ENCODE measurements at places on chromosomes 3 and 15.

DNA sequence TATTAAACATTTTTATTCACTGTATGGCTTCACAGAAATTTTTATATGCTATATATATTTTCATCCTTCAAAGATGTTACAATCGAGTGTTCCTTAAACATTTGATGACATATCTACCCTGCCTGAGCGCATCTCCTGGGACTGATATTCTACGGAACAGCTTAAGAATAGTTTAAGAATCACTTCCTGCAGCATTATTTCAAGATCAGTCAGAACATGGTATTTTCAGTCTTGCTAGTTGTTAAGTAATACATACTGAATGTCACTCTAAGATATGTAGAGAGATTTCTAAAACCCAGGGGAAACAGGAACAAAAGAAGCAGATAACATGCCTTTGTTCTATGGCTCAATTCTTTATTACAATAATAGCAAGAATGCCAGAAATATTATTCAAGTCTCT, 8.7 kb downstream of the COL8A1 start:
- DNase-seq = no peak

- no peak for DNase-seq
These were observed 110.9 kb downstream of the EDEM1 start for GRCh38 chr3:5298453-5298852.

DNA sequence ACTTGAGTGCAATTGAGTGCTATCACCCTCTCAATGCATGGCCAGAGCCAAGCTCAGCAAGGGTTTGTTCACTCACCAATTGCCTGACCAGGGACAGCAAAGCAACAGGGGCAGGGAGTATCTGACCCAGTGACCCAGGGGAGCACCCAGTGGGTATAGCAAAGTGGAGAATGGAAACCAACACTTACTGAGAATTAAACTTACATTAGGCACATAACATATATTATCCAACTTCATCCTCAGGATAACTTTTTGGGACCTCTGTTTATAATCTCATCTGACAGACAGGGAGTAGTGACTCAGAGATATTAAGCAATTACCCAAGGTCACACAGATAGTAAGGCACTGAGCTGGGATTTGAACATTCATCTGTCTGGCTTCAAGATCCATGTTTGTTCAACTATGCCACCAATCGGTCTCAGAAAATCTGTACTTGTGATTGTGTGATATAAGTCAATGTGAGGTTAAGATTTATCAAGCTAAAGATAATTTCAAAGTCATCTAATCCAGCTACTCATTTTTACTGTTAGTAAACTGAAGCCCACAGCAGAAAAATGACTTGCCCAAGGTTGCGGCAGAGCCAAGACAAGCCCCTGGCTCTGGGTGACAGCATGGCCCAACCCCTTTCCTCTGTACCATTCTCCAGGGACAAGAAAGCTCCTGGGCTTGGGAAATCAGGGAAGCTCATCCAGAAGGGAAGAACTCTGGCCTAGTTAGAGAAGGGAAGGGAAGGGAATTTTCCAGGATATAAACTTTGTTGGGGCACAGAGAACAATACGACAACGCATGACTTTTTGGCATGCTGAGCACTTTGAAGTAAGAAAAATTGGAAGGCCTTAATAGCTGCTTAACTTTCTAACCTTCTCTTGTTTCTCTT, 138.0 kb upstream of the SMAD3 start:
- DNase-seq = no peak

GRCh38 chr3:23303601-23304217, 100.6 kb downstream of the UBE2E2 start:
- no peak for DNase-seq

DNA sequence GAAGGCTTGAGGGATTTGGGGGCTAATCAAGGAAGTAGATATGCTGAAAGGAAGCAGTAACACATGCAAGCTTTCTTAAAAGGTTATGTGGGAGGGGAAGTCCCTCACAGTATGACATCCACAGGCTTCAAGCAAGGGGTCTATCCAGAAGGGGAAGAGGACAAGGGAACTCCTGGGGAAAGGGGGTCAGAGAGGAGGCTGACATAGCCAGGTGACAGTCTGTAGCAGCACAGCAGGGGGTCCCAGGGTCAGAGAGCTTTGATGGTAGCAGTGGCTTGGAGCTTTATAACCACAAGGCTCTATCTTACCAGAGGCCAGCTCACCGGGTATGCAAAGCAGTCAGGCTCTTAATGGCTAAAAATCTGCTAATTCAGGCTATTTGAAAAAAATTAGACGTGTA, 150.6 kb upstream of the NSMCE3 start:
- DNase-seq = no peak

DNA sequence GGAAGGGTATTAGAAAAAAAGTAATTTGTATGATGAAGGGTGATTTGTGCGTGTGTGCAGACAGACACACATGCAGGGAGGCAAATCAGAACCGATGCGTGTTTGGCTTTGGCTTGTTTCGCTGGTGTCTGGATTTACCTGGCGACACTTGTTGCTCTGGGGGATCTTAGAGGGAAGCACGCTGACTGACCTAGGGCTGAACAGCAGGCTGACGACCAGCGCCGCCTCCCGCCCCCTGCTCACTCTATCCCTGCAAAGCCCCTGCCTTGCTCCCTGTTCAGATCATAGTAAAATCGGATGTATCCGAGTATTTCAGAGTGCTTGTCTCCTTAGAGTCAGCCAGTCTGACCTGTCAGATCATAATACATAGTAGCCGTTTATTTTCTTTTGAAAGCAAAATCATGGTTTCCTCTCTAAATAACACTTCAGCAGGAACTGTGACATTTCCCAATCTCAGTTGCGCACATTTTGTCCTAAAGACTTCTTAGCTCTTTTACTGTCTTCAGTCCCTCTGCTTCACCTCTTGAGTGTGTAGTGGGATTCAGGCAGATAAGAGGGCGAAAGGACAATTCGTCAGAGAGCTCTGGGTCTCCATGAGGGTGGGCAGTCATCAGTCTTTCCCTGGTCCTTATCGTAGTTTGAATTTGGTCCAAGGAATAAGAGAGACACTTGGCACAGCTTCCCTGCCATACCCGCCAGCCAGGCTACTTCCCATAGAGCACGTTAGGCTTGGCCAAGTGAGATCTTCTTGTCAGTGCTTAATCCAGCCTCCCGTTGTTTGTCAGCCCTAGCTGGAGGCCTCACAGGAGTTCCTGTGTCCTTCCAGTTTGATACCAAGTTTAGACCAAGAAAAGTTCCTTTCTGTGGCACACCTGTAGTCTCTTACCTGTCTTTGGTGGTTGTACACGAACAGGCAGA, 97.4 kb downstream of the PGPEP1L start:
- DNase-seq = no peak

- no peak for DNase-seq
These were observed 269.5 kb upstream of the GBE1 start for GRCh38 chr3:82030916-82031315.

GRCh38 chr3:34357461-34357860, 559.0 kb downstream of the PDCD6IP start:
- DNase-seq = no peak

DNA sequence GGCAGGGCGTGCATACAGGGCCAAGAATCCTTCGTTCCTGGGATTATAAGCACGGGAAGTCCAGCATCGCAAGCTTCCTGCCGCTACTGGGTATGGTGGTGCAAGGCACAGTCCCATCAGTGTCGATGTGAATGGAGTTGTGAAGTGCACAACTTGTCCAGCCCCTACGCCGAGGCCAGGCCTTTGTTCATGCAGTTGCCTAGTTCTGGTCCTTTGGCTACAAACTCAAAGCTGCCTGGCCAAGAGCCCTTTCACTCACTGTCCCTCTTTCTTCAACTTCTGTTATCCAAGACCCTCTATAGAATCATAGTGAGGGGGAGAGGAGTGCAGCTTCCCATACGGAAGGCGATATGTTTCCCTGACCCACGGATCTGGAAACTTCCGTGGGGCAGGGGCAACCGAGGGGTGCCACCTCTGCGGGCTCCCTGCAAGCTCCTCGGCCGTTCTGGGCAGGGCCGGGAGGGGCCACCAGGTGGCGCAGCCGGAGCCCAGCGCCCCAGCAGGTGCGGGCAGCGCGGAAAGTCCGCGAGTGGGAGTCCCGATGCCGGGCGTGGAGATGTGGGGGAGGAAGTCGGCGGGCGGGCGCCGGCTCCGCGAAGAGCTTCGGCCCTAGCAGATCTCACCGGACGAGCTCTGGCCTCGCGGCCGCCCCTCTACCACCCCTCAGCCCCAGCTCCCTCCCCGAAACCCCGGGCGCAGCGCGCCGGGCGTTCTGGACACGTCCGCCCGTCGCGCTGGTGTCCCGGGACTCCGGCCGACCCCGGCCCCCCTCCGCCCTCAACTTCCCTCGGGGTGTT, 693 bp downstream of the RASGRP1 start:
- no peak for DNase-seq

- DNase-seq = no peak
These were observed 128.3 kb downstream of the GOLIM4 start for GRCh38 chr3:167967257-167968036.

DNA sequence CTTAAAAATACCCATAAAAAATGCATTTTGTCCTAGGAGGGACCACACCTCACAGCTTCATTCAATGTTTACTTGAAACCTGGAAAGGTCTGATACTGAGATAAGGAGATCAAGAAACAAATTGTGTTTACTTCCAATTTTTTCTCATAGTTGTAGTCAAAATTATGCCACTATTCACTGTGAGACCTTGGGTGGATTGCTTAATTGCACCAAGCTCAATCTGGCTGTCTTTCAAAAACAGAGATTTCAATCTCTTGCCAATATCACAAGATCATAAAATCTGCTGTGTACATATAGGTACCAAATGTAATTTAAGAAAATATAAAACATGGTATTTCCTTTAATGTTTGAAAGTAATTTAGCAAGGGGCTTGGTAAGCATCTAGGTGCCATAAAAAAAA, 186.4 kb upstream of the THBS1 start:
- DNase-seq = no peak

DNA sequence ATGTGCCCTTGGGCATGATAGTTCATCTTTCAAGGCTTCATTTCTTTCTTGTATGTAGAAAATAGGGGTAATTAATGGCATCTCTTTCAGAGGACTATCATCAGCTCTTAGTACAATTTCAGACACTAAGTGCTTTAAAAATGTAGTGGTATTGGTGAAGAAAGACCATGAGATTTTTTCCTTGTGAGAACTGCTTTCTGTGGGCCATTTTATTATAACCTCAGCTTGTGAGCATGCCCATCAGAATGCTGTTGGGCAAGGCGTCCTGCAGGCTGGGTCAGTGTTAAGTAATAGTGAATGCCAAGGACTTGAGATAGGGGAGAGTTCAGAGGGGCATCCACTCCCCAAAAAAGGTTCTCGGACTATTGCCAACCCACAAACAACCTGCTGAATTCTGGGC, 187.9 kb downstream of the GHSR start:
- DNase-seq = no peak

DNA sequence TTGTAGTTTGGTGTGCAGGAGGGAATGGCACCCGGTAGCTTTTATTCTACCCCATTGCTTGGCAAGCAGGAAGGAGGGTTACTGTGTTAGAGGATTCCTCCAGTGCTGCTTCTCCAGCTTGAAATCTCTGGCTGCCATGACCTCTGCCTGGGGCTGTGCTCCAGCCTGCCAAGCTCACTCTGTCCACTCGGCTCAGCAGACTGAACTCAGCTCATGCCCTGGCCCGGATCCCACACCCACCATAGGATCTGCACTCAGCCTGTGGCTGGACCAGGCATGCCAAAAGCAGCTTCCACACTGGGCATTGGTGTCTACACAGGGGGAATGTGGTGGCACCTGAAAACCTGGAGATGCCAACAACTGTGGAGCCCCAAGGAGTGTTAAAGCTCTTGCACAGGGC, 26.3 kb downstream of the CLDN16 start:
- DNase-seq = no peak

DNA sequence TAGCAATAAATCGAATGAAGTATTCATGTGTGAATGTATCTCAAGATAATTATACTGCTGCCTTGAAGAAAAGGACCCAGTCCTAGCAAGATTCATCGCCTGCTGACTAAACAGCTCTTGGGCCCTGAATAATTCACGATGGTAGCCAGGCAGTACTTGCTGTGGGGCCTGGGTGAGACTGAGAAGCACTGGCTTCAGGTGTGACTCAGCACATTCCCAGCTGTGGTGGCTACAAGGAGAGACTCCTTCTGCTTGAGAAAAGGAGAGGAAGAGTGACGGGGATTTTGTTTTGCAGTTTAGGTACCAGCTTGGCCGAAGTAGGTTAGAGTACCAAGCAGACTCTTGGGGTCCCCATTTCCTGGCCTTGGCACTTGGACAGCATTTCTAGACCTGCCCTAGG, 47.6 kb upstream of the CD200R1L start:
- peak; percentile 36 for DNase-seq

GRCh38 chr3:71061037-71061436, 522.5 kb downstream of the FOXP1 start:
- no peak for DNase-seq

- no peak for DNase-seq
These were observed 225.6 kb upstream of the STRIT1 start for GRCh38 chr3:155519078-155519477.

- DNase-seq = no peak
These were observed 56.8 kb upstream of the NANOGP8 start for GRCh38 chr15:35141743-35142471.

DNA sequence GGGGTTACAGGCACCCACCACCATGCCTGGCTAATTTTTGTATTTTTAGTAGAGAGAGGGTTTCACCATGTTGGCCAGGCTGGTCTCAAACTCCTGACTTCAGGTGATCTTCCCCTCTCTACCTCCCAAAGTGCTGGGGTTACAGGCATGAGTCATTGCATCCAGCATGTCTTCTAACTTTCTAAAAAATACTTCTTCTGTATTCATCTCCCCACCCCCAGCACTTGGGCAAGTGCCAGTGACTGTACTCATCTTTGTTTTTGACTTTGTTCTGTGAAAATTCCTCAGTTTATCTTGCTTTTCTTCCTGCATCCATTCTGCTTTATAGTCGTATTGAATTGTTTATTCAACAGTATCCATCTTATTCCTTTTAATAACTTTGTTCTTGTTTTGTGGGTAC, 47.6 kb downstream of the ARIH1 start:
- no peak for DNase-seq

- no peak for DNase-seq
These were observed 22.7 kb upstream of the DOCK3 start for GRCh38 chr3:50651920-50652529.

- no peak for DNase-seq
These were observed 103.5 kb upstream of the KCNAB1 start for GRCh38 chr3:156016902-156017301.

- DNase-seq = no peak
These were observed 8.8 kb downstream of the RPL39L start for GRCh38 chr3:187130346-187131066.

GRCh38 chr15:65068403-65068788, 605 bp upstream of the RASL12 start:
- no peak for DNase-seq

GRCh38 chr15:92151741-92152140, 241.9 kb upstream of the ST8SIA2 start:
- DNase-seq = no peak

DNA sequence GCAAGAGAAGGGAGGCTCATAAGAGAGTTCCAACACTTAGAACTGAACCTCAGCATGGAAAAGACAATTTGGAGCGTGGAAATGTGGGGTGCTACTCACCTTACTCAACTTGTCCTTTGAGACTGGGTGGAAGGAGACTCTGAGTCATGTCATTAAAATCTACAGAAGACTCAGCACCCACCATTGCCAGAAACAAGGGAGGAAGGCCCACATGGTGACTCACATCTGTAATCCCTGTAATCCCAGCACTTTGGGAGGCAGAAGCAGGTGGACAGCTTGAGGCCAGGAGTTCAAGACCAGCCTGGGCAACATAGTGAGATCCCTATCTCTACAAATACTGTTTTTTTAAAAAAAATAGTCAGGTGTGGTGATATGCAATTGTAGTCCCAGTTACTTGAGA, 161.9 kb upstream of the UBE3A start:
- no peak for DNase-seq

GRCh38 chr3:3538451-3538850, 260.8 kb upstream of the LRRN1 start:
- DNase-seq = no peak
